Activated naive CD8-positive, alpha-beta T cell treated with anti-CD3 and anti-CD28 coated beads, Interleukin-2, amount 10 ng/mL, durations not matched to agents 7 days and 5 days (primary cell): ENCODE measurements at places on chromosomes 1 and 21. TPM values are rescaled to one million over a fixed set of nuclear protein-coding genes. Genes with fewer than 3 reads are reported as not detected.

Gene FAM151A
- total RNA-seq, result not detected

Gene KIAA1614
- total RNA-seq, result 0.34 TPM

Gene SEC16B
- total RNA-seq, result 0.26 TPM

Gene FMO4
- total RNA-seq, result 2.6 TPM

Gene ALG6
- total RNA-seq, result 25.7 TPM

Gene SLC35F3
- 36.4 TPM for total RNA-seq

Gene MYCL
- total RNA-seq, result 0.34 TPM
